Activated effector memory CD4-positive, alpha-beta T cell treated with Interleukin-2 at 50 U/mL for 16 hours (primary cell): ENCODE measurements at places on chromosomes 11 and 22.
A peak's percentile ranks its signal among the peaks of the same experiment; 100 is the strongest.

- DNase-seq = no peak
Observed at GRCh38 chr11:25650319-25650718, 681.6 kb upstream of the ANO3 start.

DNA sequence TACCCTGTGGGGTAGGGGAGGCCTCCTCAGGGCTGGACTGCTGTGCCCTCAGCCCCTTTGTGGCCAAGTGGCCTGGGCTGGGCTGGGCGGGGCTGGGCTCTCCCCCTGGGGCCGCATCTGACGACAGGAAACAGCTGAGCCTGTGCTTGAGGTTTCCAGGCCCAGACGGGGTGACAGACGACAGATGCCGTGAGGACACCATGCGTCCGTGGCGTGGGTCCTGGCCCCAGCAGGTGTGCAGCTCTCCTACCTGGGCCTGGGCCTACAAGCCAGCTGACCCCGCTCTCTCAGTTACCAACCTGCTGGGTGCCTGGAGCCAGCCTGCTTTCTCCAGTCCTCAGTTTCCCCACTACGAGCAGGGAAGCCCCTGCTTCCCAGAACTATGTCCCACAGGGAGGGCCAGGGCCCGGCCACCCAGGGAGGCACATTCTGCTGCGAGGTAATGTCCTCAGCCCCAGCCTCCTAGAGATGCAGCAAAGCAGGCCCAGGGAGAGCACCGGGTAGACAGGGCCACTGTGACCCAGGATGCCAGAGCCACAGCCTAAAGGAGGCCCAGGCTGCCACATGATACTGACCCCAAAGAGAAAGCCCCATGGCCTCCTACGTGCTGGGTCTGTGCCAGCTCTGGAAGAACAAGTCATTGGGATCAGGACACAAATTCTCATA lies 181.3 kb downstream of the IGLL1 start:
- no peak for DNase-seq

DNA sequence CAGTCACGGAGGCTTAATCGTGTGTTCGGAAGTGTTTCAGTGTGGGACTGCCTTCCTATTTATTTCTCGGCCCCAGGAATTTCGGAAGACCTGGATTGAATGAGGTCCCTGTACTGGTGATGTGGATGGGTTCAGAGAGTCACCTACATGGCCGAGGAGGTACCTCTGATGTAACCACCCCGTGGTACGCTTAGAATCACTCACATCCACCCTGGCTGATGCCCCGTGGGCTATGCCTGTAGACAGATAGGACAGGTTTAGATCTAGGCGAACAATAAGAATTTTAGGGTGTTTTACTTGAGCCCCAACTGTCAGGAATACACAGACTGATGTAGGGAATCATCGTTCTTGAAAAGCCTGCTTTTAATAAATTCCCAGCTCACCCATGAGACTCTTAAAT lies 2.0 kb downstream of the MPPED1 start:
- DNase-seq = no peak

DNA sequence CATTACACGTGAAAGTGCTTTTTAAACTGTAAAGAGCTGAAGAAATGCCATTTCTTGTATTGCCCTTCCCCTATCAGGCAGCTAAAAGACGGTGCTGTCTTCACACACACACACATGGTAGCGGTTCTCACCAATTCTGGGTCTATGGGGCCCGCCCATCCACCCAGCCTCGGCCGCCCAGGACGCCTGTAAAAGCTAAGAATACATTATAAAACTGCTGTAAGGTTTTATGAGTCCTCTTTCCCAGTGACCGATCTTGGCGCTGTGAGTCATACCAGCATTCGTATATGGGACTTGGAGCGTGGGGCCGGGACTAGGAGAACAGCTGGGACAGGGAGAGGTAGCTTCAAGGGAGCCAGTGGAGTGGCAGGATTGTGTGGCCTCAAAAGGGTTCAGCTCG lies 149.7 kb upstream of the CADM1 start:
- no peak for DNase-seq

DNA sequence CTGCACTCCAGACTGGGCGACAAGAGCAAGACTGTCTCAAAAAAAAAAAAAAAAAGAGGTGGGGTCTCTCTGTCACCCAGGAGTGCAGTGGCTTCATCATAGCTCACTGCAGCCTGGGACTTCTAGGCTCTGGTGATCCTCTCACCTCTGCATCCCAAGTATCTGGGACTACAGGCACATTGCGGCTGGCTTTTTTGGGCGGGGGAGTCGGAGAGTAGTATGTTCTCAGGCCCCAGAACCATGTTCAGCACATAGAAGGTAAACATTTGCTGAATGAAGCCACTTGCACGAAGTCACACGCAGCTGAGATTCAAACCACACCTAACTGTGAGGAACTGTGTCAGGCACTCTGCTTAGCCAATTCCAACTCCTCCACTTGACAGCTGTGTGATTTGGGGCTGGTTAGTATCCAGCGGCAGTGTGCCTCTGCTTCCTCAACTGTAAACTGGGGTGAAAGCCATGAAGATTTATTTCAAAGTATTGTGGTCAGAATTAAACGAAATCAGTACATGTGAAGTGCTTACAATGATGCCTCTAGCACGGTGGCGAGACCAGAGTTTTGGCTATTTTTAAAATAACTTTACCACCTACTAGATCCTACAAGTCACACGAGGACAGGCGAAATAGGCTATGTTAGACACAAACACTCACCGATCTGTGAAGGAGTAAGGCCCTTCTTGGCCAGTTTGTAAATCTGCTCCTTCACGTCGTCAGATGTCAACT lies 789 bp downstream of the RPS13 start:
- no peak for DNase-seq

DNA sequence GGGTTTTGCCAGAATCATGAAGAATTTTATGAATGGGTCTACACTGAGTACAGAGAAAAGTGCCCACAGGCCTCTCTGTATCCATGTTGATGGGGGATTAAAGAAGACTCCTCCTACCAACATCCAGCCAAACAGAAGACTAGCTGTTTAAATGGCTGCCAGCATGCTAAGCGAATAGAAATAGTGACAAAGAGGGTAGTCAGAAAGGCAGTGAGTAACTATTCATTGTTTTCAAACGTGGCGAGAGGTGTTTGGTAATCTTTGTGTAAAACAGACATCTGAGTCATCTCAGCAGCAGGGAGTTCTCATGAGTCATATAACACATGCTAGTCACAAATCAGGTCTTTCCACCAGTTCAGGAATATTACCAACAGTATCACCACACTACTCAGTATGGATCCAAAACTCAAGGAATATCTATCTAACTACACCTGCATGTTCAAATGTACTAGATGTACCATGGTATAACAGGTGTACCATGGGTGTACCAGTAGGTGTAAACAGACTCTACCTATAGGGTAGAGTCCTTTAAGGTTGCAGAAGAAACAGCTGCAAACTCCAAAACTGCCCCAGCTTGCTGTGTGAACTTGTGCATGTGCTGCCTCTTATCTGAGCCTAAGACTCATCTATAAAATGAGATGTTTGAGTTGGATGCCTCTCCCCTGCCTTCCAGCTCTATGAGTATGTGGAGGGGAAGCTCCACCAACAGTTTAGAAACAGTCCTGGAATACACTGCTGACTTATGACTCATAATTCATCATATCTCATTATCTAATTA lies 82.0 kb downstream of the SLC1A2 start:
- DNase-seq = no peak

DNA sequence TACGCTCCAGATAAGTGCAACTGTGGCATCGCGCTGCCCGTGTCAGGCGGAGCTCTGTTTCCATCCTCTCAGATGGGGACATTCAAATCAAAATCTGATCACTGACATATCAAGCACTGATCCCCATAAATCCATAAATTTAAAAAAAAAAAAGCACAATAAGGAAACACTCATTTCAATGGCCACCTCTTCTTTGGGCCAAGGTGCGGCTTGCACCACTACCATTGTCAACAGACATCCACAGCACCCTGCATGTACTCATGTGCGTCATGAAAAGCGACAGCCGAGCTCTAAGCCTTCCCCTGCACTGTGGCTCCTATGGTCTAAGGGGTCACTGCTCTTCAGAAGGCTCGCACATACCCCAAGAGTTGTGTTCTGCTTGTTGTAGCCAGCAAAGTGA lies 26.7 kb upstream of the SERPIND1 start:
- no peak for DNase-seq

- DNase-seq = no peak
Observed at GRCh38 chr11:120501440-120501839, 10.1 kb upstream of the GRIK4 start.

- DNase-seq = no peak
Observed at GRCh38 chr11:92911478-92911877, 58.0 kb upstream of the MTNR1B start.

DNA sequence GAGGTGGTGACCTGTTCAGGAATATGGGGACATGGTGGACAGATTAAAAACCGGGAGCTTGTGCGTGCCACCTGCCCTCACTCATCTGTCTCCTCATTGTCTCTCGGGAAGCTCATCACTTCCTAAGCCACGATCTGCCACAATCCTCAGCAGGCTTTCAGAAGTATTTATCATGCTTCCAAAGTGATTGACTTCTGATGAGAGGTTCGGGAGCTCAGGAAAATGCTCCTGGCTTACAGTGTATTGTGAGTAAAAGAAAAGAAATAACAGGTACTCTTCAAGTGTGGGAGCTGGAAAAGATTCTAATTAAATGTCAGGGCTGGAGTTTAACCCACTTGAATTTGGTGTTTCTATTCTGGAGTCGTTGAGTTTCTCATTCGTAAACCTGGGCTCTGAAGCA lies 91.9 kb upstream of the DRD2 start:
- no peak for DNase-seq

DNA sequence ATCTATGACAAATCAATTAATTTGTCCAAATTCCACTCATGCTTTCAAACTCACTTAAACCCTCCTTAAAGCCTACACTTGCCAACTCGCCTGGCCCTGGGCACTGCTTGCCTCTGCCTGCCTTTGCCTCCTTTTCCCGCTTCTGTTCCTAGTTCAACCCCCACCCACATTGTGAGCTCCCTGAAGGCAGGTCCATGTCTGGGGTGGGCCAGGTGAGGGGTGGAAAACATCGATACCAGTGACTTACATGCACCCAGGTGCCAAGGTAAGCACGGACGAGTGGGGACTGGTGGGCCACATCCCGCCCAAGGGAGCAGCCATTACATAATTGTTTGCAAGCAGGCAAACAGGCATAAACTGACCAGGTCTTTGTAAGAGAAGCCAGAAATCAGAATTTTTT lies 146.2 kb downstream of the ST3GAL4 start:
- no peak for DNase-seq

- no peak for DNase-seq
Observed at GRCh38 chr11:111200010-111200534, 45.5 kb upstream of the POU2AF2 start.

DNA sequence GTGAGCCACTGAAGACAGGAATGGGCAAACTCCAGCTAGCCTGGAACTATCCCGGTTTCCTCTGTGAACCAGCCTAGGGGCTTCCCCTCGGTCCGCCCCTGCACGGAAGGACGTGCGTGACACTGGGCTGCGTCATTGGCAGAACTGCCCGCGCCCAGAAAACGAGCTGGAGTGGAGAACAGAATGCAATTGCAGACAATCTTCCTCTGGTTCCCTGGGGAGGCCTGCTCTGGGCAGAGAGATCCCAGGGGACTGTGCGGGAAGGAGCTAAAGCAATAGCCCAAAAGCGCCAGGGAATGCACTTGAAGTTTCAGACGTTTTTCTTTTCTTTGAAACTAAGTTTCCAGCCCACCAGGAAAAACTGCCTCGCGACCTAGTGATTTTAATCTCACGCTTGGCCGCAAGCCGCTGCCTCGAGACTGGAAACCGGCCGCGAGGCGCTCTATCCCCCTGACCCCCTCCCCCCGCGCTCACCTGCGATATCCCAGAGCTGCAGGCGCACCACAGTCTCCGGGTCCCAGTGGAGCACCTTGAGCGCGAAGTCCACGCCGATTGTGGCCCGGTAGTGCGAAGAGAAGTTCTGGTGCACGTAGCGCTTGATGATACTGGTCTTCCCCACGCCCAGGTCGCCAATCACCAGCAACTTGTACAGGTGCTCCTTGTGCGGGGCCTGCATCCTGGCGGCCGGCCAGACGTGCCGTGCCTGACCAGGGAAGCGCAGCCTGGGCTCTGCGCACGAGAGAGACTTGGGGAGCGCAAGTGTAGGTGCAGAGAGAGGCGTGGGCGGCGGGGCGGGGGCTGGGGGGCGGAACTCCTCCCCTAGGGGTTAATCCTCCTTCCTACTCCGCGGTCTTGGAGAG lies at the start of gene RAB38:
TSS of gene RAB38 (minus strand) at position 735 of the 860 bp plus-strand sequence. CDS start at position 676, 59 bp downstream.
- no peak for DNase-seq

- DNase-seq = no peak
Observed at GRCh38 chr11:75797116-75797515, 17.9 kb upstream of the UVRAG start.

DNA sequence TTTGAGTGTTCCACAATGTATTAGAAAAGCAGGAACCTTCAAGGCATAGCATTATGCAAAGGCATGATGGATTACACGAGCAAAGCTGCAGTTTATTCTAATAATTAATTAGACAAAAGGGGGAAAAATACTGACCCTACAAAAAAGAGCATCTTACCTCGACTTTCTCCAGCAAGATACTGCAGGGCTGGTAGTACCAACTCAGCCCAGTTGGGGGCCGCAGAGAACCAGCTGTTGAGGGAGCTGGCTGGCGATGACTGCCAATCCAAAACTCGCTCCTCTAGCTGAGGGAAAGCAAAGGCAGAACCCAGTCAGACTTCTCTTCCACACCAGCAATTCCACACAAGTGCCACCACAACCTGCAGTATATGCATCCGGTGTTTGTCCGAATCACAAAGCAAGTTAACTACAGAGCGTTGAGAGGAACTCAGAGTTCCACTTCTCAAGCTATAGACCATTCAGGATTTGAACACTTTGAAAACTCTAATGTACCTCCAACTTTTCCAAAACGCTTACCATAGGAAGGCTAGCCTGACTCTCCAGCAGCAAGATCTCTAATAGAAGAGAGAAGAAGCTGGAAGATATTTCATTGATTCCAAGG lies 13.7 kb downstream of the NFRKB start:
- DNase-seq = peak; percentile 24

- no peak for DNase-seq
Observed at GRCh38 chr11:70654016-70654415, 255.7 kb downstream of the CTTN start.

DNA sequence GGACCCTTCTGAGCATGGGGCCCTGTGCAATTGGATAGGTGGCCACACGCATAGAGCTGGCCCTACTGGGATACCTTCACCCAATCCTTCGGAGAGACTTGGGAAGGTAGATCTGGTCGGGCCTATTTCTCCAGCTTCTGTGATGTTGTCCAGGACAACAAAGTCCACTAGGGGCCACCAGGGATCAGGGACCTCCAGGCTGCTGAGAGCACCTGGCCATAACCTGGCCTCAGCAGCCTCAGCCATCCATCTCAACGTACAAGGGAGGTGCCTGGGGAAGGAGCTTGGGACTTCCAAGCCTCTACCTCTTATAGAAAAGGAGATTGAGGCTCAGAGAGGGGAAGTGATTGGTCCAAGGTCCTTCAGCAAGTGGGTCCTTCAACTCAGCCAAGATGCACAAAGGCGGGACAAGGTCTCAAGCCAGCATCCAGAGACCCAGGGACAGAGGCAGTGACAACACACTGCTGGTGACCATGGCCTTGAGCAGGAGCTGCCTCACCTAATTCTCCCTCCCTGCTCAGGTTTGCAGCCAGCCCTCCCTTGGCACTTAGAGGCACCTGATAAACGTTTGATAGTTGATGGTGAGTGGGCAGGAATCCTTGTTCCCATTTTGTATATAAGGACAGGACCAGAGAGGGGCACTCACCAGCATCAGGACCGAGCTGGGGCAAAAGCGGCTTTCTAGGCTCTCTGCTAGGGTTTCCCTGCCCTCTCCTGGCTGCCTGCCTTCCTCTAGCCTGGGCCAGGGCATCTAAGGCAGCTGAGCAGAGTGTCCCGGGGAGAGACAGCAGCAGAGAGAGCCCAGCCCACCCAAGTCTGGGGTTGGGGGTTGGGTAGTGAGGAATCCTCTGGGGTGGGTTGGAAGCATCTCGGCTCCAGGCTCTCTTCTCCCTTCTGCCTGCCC lies 4.5 kb downstream of the RAC2 start:
- no peak for DNase-seq

- no peak for DNase-seq
Observed at GRCh38 chr22:46686221-46687047, 51.6 kb downstream of the CERK start.
